ENCODE measurements at places on chromosomes 1 and 21.

- DNase-seq, result no peak
Observed at GRCh38 chr1:9235560-9235959, 986 bp downstream of the H6PD start.

- DNase-seq, result no peak
Observed at GRCh38 chr1:203480084-203480483, 4.5 kb downstream of the PRELP start.

- DNase-seq, result no peak
Observed at GRCh38 chr1:92117526-92117925, 37.4 kb downstream of the BTBD8 start.

GRCh38 chr1:153231363-153231762 lies 14.0 kb downstream of the PRR9 start:
- no peak for DNase-seq

DNA sequence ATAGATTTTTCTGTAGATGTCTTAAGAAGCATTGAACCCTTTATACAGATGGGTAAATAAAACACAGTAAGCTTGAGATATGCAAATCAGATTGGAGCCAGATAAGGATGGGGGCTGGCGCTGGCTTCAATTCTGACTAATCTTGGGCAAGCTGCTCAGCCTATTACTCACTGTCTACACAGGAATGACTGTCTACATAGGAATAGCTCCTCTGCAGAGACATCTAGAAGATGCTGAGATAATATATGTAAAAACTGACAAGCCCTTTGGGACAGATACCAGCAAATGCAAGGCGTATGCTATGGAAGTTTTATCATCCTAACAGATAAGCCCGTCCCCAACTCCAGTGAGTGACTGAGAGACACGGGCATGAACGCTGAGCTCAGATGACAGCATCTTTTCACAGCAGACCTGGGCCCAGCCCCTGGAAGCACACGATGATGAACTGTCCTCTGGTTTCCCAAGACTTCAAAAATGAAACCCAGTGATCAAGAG lies 1.7 kb downstream of the CLDN14 start:
- no peak for DNase-seq

- DNase-seq, result no peak
Observed at GRCh38 chr1:243727503-243728203, 122.4 kb downstream of the AKT3 start.

DNA sequence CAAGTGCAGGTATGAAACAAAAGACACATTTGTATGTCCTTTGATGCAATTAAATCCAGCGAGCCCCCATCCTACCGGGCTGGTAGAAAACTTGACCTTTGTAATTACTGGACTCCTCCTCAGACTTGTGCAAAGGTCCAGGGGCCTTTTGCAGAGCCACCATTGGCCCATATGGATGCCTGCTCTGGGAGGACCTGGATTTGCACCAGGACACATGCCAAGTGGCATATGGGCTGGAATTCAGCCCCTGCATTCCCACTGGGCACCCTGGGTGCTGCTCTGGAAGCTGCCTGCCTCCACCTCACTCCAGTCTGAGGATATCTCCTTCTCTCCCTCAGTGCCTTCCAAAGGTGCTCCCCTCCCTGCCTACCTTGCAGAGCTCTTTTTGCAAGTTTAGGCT lies 36.0 kb downstream of the LACTBL1 start:
- no peak for DNase-seq

GRCh38 chr21:45390831-45391742 lies 13.9 kb upstream of the COL18A1 start:
- no peak for DNase-seq

DNA sequence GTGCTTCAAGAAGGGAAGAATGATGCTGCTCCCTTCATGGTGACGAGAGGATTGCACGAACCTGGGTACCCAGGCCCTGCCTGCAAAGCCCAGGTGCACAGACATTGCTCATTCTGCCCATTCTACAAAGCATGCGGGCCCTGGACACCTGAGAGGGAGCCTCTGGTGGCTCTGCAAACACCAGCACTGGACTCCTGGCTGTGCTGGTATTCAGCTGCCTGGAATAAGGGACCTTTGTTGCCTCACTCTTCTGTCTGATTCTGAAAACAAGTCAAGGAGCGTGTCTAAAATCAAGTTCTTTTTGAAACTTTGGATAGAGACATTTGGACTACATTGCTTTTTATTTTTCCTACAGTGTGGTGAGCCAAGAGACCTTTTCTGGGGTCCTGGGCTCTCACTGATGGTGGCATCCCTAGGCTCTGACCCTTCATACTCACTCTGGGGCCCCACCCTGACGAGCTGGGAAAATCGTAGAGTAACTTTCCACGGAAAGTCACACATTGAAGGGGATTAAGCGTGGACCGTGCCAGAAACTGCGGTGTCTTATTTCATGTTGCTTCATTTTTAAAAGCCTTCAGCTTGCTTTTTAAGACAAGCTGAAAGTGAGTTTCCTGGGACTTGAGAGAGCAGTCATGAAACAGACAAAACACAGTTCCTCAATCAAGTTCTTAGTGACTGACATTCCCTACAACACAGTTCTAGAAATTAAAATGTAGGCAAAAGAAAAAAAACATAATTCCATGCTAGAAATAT lies 24.0 kb downstream of the ABCA4 start:
- no peak for DNase-seq

- peak; percentile 79 for DNase-seq
Observed at GRCh38 chr1:204583909-204584632, 67.9 kb downstream of the MDM4 start.

DNA sequence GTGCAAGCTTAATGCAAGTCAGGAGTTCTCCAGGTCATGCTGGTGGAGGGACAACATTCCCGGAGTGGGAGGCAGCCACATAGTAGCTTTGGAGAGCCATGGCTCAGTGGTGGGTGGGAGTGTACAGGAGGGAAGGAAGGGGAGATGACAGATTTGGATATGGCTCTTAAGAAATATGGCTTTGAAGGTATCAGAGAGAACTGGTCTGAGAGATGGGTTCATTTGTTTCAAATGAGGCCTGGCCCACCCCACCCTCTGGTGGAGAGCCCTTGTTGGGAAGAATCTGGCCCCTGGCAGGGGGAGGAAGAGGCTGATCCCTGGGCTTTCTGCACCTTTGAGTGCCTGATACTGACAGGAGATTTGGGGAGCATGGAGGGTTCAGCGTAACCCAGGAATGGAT lies 6.1 kb downstream of the DMBX1 start:
- DNase-seq, result no peak

- DNase-seq, result no peak
Observed at GRCh38 chr1:228350831-228351781, 55.5 kb downstream of the TRIM11 start.

DNA sequence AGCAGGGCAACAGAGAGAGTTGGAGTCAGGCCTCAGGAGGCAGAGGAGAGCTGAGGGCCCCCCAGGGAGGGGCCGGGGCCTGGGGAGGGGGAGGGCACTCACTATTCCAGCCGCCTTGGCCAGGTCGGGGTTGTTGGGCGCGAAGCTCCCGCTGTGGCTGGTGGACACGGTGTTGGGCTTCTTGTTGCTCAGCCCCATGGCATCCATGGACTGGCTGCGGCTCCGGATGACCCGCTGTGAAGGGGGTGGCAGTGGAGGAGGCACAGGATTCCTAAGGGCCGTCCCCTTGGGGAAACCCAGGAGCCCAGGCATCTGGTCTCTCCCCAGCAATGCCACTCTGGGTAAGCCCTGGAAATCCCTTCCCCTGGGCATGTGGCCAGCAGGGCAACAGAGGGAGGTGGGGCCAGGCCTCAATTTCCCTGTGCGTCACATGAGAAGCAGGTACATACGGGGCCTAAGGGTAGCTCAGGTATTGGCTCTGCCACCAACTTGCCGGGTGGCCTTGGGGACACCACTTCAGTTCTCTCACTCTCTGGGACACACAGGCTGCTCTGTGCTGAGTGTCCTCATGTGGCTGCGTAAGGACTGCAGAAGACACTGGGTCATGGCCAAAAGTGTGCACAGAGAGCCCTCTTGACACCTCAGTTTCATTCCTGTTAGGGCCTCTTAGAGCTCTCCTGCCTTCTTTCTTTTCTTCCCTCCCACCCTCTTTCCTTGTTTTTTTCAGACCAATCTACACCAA lies 63.0 kb downstream of the RAP1GAP start:
- no peak for DNase-seq

DNA sequence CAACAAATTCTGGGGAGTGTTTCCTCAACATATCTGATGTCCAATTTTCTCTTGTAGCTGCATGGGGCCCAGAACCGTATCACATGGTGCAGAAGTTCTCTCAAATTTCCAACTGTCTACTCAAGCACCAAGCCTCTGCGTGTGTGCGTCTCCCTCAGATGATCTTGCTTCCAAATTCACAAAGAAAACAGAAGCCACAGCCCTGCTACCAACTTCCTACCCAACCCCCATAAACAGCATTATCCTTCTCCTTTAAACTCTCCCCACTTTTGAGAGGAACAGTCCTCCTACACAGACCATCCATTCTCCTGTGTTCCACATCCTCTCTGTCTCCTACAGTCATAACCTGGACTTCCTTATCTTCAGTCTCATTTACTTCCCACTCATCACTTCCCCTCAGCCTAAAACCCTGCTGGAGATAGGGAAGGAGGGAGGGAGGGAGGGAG lies 354.1 kb downstream of the SMYD3 start:
- DNase-seq, result no peak

- DNase-seq, result no peak
Observed at GRCh38 chr1:92536980-92537884, 50.5 kb upstream of the GFI1 start.

GRCh38 chr1:5927506-5928370 lies 64.5 kb downstream of the NPHP4 start:
- DNase-seq, result no peak

- DNase-seq, result no peak
Observed at GRCh38 chr21:42565886-42566523, 52.4 kb downstream of the SLC37A1 start.

DNA sequence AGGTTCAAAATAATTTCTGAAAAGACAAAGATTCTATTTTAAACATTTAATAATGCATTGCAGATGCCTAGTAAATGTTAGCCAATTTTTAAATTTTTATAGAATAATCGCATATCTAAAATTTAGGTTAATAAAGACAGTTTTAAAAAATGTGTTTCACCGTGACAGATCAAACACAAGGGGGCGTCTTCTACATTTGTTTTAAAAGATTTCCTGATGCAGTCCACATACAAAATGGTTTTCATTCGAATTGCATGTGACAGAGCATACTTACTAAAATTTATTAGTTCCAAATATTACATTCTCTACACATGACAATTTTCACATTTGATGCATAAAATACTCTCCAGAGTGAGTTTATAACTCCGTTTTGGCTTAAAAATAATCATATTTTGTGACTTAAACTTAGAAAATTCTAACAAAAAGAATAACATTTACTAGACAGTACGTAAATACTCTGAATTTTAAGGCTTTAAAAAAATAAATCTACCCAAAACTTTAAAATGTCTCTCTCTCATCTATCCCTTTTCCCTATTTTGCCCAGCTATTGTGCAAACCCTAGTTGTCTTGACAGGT lies 75.5 kb downstream of the ADAMTS1 start:
- DNase-seq, result peak; percentile 78

DNA sequence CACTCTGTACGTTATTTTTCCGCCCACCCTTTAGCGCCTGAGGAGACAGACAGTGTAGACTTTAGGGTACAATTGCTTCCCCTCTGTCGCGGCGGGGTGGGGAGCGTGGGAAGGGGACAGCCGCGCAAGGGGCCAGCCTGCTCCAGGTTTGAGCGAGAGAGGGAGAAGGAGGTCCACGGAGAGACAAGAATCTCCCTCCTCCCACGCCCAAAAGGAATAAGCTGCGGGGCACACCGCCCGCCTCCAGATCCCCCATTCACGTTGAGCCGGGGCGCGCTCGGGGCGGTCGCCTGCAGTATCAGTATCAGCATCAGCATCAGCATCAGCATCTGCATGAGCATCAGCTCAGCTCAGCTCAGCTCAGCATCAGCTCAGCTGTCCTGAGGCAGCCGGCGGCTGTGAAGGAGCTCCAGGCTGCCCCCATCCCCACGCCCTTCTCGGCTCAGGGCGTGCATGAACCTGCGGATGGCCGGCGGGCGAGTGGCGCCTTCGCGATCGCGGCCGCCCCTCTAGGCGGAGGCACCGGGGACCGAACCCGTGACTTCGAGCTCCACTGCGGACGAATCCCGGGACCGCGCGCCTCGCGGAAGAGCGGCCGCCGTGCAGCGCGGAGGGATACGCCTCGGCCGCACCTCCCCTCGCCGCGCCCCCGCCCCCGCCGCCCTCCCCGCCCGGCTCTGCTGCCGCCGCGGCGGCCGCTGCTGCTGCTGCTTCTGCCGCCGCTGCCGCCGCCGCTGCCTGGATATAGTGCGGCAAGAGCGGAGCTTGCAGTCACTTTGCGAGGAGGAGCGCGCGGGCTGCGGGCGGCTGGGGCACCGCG lies at the start of gene NCAM2:
Gene NCAM2, plus strand, starts transcription at position 774 of the 820 bp plus-strand sequence.
- DNase-seq, result no peak

- no peak for DNase-seq
Observed at GRCh38 chr21:41656946-41657525, 109.8 kb downstream of the RIPK4 start.

DNA sequence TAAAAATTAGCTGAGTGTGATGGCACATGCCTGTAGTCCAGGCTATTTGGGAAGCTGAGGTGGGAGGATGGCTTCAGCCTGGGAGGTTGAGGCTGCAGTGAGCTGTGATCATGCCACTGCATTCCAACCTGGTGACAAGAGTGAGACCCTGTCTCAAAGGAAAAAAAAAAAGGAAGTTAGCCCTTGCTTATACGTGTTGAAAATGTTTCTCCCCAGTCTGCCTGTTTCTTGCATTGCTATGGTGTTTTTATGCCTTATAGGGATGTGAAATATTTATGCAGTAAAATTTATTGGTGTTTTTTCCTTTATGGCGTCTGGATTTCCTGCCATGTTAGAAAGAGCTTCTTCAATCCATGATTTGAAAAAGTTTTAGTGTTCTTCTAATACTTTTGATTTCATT lies 3.6 kb upstream of the RERE start:
- no peak for DNase-seq

DNA sequence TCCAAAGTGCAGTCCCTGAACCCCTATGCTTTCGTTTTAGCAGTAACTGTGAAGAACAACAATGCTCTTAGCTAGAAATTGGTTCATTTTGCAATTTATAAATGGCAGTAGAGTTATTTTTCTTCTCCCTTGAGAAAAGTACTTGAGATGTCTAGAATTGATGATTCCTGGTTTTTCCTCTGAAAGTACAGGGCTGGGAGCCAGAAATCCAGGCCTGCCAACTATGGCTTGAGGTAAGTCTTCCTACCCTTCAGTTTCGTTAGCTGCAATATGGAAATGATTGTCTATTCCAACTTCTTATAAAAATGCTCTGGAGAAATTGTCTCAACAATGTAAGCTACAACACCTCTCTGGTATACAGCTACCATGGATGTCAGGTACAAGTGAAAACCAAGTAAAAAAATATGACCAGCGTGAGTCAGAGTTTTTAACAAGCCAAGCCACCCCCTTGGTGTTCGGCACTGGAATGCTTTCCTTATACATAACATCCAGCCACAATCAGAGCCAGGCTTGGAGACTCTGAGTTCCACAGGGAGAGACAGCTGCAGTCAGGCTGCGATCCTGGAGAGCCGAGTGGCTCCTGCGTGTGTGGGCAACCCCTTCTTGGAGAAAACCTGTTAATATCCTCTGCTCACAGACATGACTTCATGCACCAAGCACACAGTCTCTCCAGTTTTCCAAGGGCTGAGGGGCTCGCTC lies 22.0 kb downstream of the TSPAN2 start:
- DNase-seq, result no peak
